ENCODE measurements at places on chromosomes 1 and 21. TPM values are rescaled to one million over a fixed set of nuclear protein-coding genes. Genes with fewer than 3 reads are reported as not detected.

The GABRD gene
- 1.0 TPM for polyA plus RNA-seq

The APH1A gene
- 104 TPM for polyA plus RNA-seq

The TRIM45 gene
- polyA plus RNA-seq = 24.6 TPM

The LCE3E gene
- polyA plus RNA-seq = not detected

The RIPK4 gene
- polyA plus RNA-seq = 0.15 TPM
